ENCODE measurements at places on chromosomes 6 and 20. TPM values are rescaled to one million over a fixed set of nuclear protein-coding genes. Genes with fewer than 3 reads are reported as not detected.

Gene ASXL1
- total RNA-seq = 78.9 TPM

Gene SYCP2
- 1.9 TPM for total RNA-seq

Gene HMGCLL1
- total RNA-seq = 0.17 TPM

Gene LTB
- not detected for total RNA-seq

Gene C2
- 1.5 TPM for total RNA-seq

Gene RNGTT
- 11.8 TPM for total RNA-seq

Gene PROKR2
- total RNA-seq = not detected

Gene HLA-DQB1
- not detected for total RNA-seq

Gene PARD6B
- total RNA-seq = 2.2 TPM
